ENCODE measurements at places on chromosomes 11 and 22.

DNA sequence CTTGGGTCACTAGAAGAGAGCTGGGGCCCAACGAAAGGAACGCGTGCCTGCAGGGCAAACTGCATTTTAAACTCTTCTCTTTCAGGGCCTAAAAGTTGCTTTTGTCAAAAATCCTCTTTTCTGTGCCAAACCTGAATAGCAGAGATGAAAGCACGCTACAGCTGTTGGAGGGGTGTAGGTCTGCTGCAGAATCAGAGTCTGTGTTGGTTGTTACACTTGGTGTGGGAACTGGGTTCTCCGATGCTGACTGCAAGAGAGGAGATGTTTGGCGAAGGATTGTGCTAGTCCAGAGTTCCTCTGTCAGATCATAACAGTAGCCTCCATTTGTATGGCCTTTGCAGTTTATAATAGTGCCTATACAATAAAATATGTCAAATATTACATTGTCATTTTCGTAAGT is 41.8 kb downstream of the BARX2 start:
- no peak for DNase-seq

DNA sequence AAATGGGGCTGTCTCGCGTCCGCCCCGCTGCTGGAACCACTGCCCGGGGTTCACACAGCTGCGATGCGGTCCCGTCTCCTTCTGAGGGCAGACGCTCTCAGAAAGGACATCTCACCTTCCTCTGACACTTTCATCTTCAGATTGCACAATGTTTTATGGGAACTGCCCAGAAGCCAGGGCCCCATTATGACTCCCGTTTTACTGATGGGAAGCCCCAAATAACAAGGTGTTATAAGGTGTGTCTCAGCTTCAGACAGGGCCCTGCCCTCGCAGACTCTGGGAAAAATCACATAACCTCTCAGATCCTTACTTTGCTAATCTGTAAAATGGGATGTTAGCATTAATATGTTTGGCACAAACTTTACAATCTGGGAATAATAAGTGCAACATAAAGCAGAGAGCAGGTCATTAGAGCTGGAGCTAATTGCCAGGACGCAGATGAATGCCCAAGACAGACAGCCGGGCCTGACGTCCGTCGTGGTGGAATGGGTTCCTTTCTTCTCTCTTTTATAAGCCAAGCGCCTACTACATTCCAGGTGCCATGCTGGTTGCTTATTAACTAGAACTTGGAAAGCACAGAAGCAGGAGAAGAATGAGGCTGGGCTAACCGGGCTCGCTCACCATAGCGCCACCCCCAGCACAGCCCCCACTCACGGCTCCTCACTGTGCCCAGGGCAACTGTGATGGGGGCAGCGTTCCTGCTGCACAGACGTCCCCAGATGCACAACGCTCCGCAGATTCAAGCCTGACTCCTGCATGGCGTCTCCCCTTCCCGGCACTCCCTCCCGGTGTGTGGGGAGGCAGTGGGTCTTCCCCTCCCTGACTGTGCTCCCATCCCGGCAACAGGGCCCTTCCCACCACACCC is 43.8 kb downstream of the TRMU start:
- DNase-seq, result no peak

DNA sequence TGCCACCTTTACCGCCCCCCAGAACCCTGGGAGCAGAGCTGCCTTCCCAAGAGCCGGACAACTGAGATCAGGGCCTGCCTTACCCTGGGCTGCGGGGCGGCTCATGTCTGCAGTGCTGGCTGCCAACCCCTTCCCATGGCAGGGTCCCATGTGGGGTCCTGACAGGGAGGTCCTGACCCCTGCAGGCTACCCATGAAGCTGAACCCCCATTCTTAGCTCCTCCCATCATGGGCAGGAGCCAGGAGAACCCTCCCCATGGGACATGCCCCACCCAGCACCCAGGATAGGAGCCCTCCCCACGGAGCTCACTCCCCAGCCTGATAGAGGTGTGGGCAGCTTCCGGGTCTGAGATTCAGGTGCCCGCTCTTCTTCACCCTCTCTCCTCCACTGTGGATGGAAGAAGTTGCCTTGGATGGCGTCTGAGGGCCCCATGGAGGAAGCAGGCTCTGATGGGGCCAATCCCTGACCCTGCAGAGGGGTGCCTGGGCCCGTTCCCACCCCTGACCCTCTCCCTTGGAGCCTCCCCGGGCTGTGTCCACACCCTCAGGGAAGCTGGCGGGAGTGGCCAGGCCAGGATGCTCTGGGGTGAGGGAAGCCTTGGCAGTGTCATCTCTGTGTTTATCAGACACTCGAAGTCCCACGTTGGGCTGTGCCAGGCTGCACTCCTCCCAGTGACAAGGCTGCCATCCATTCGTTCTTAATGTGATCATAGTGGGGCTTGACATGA is 1508.2 kb downstream of the BRD1 start:
- no peak for DNase-seq

- no peak for DNase-seq
These were observed 117.0 kb downstream of the WT1 start for GRCh38 chr11:32318071-32319055.

DNA sequence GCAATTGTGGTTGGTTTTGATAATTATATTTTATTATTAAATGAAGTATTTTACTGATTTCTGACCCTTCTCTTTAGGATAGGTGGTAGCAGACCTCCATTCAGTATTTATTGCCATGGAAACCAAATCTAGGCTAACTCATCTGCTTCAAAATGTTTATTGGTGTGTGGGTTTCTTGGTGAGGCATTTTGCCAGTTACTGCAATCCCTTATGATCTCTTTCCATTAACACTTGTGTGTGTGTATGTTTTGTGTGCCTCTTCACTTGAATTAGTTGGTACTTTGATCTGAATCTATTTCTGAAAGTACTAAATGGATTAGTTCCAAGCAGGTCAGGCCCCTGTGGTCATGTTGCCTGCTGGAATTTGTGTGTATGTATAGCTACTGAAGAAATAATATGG is 184.4 kb upstream of the C11orf87 start:
- no peak for DNase-seq

GRCh38 chr22:19048531-19048930 is 73.7 kb downstream of the DGCR2 start:
- no peak for DNase-seq

DNA sequence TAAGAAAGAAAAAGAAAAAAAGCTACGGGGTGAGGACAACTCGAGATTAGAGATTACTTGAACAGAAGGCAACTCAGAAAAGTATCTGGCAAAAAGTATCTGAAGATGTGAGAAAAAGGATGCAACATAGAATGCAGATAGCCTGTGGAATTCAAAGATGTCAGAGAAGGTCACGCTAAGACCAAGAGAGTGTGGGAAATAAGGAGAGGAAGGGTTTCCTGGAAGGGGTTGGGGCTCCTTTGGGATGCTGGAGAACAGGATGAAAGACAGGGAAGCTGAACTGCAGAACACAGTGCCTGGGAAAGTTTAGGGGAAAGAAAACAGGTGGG is 1.2 kb downstream of the GUCY1A2 start:
- no peak for DNase-seq

GRCh38 chr22:44698531-44699421 is 3.2 kb upstream of the PRR5 start:
- no peak for DNase-seq
